Esophagus muscularis mucosa (tissue), 4 donors: ENCODE measurements at places on chromosomes 3 and 15. TPM values are rescaled to one million over a fixed set of nuclear protein-coding genes. Genes with fewer than 3 reads are reported as not detected.

The ITGB5 gene
- total RNA-seq = 146 TPM

The SIDT1 gene
- 1.3 TPM for total RNA-seq

The EIF5A2 gene
- 7.9 TPM for total RNA-seq

The RASL12 gene
- 215 TPM for total RNA-seq

The PLIN1 gene
- 2.5 TPM for total RNA-seq

DNA sequence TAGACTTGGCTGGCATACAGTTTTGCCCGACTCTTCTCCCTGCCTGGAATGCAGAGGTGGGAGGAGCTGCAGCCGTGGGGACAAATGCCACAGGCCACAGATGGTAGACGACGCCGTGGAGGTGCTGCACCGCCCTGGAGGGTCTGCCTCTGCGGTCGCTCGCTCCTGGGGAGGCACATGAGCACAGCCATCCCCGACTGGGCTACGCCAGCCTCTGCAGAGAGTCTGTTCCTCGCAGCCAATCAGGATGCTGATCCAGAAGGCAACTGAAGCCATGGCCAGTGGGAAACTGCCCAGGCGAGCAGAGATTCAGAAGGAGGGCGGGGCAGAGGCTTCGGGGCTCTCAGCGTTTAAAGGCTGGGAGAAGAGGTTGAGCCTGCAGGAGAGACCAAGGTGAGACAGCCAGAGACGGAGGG lies 11.9 kb upstream of the LRRC15 start:
- DNase-seq = no peak

- no peak for DNase-seq
Observed at GRCh38 chr3:192273697-192274010, 453.7 kb downstream of the FGF12 start.

GRCh38 chr3:8713901-8714759 lies 19.5 kb upstream of the CAV3 start:
- DNase-seq = no peak

GRCh38 chr15:88568589-88568988 lies 22.1 kb upstream of the DET1 start:
- no peak for DNase-seq
